Activated CD4-positive, CD25-positive, alpha-beta regulatory T cell treated with anti-CD3 and anti-CD28 coated beads, Interleukin-2, amount 50 U/mL, for 16 hours (primary cell): ENCODE measurements at places on chromosomes 16 and 17.

DNA sequence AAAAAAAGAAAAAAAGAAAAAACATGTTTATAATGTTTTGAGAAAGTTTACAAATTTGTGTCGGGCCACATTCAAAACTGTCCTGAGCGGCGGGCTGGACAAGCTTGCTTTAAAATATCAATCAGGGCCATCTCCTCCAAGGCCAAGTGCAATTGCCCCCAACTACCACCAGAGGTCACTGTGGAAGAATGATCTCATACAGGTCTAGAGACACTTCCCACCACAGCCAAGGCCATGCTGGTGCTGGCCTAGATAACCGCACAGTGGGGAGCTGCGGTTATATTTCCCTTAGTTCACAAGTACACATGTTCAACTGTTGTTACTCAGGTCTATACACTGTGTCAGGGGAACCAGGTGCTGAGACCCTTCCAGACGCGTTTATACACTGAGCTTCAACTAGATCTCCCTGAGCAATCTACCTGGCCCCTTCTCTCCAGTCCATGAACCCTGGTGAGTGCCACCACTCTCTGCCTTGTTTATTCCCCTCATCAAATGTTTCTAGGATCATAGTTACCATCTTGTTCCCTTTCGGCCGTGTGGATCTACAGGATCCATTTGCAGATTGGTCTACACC is 83.8 kb upstream of the CCL2 start:
- DNase-seq, result peak; percentile 10

- no peak for DNase-seq
Observed at GRCh38 chr16:73545755-73546154, 497.8 kb upstream of the ZFHX3 start.

- no peak for DNase-seq
Observed at GRCh38 chr17:80261895-80262279, 1.2 kb downstream of the RNF213 start.

DNA sequence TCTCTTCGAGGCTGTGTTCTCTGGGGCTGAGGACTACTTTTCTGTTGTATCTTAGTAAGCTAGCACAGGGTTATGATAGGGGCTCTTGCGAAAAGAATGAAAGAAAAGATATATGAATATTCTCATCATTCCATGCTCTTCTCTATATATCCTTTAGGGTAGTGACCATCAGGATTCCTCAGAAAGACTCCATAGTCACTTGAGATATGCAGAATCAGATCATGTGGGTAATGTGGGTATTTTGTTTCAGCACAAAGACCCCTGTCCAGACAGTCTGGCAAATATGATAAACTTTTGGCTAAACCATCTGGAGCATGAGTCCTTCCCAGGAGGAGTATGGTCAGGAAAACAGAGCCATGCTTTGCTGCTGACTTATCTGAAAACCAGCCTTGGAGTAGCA is 21.5 kb downstream of the CRYM start:
- DNase-seq, result no peak

- no peak for DNase-seq
Observed at GRCh38 chr16:58217311-58217925, 19.5 kb upstream of the CSNK2A2 start.

GRCh38 chr16:81553814-81554675 is 109.4 kb downstream of the CMIP start:
- no peak for DNase-seq
